ENCODE measurements at places on chromosomes 16 and 17.
A peak's percentile ranks its signal among the peaks of the same experiment; 100 is the strongest.

DNA sequence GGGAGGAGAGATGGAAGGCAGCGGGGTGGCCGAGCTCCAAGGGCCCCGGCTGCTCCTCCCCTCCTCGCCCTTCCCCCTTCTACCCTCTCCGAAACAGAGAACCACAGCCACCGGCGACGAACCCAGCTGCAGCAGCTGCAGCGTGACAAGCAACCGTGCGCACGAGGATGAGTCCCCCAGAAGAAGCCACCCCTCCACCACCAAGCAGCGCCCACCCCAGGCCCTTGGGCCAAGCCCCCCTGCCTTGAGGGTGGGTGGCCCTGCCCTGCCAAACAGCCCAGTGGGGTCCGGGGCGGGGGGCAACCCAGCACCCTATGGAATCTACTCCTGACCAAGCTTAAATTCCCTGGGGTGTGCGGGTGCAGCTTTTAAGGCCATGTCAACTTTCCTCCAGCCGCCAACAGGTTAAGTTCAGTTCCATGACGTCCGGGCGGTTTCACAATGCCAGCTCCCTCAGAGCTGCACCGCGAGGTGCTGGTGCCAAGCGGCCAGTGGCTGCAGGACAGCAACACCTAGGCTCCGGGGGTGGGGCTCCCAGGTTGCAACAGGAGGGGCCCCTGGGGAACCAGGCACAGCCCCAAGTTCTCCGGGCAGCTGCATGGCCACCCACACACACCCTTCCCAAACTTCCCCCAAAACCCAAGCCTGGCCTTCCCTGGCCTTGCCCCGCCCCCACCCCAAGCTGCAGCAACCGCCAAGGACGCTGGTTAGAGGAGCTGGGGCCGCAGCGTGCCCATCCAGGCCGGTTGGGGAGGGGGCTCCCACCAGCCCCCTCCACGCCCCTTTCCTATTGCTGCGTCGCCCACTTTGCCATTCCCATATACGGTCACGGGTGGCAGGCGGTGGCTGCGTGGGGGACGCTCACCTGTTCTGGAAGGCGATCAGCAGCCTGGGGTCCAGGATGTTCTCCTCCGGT, 2.0 kb downstream of the CBX4 start:
- peak; percentile 75 for DNase-seq

DNA sequence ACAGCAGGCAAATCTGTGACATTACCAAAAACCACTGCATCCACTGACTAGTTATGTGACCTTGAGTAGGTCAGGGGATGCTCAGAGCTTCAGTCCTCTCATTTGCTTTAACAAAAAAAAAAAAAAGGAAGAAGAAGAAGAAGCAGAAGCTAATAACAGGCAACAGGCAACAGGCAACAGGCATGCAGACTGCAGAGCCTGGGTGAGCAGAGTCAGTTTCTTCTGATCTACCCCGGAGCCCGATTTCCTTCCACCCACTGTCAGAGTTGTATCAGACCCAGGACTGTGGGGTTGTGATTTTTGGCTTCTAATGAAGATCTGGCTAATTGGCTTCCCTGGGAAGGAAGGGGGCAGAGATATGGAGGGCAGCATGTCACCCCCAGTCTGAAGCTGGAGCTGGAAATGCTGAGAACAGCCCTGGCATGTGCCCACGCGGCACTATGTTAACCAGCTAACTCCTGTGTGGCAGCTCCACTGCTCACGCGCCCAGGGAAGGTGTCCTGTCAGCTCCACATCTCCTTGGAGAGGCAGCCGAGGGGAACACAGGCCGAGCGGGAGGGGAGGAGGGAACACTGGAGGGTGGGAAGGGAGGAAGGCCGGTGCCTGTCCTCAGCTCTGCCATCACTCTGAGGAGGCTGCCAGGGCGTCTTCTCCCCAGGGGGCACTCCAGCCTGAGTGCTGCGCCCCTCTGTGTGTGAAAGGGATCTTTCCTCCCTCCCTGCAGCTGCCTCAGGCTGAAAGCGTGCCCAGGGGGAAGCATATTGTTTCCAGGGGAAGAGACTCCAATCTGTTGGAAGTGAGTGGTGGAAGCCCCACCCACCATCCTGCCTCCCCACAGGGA, 17.6 kb downstream of the SRCIN1 start:
- peak; percentile 39 for DNase-seq

- peak; percentile 92 for DNase-seq
Observed at GRCh38 chr16:72853575-72854266, 194.2 kb downstream of the ZFHX3 start.

DNA sequence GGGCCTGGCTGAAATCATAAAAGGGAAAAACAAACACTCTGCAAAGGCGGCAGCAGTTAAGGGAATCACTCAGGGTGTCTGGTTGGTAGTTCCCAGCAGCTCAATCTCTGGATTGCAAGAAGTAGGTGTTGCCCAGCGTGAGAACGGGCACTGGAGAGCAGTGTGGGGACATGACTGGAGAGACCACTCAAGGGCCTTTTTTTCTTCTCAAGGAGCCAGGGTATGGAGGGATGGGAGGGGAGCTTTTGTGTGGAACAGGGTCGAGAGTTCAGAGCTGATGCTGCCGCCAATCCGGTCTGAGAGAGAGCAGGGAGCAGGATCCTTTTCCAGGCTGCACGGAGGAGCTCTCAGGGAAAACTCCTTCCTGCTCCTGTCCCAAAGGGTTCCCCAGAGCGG, 15.2 kb downstream of the SCNN1B start:
- DNase-seq = no peak

GRCh38 chr16:3182608-3183444, 5.2 kb upstream of the OR1F1 start:
- DNase-seq = no peak

GRCh38 chr16:79845734-79846135, 245.2 kb upstream of the MAF start:
- DNase-seq = no peak
